Stimulated activated CD4-positive, alpha-beta T cell treated with anti-CD3 and anti-CD28 coated beads, Interleukin-15, amount 100 ng/mL, for 24 hours (primary cell): ENCODE measurements at places on chromosomes 6 and 20.

- DNase-seq: no peak
Measured at GRCh38 chr20:47850146-47850545, 64.9 kb upstream of the SULF2 start.

DNA sequence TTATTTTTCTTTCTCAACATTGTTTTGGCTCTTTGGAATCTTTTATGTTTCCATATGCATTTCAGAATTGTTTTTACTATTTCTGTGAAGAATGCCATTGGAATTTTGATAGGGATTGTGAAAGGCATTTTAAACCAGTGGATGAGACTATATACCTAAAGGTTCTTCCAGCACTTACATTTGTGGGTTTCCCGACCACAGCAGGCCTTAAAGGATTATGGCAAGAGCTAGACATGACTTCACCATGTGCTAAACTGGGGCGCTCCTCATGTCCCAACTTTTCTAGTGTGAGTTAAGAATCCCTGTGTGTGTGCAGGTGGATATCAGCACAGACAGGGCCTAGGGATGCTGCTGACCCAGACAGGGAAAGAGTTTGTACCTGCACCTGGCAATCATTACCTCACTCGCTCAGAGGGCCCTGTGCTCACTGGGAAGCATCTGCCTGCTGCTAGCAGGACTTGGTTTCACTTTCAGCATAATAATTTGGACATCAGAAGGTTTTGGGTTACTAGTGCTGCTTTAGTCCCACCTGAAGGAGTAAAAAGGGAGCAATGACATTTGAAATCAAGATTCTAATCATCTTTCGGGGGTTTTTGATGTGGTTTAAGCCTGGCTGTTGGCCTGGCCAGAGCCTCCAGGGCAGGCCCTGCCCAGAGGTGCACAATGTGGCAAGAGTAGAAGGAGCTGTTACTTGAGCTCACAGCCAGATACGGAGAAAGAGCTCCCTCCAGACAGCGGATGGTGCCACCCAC lies 137.1 kb downstream of the CDC5L start:
- no peak for DNase-seq

GRCh38 chr6:34155471-34156300 lies 9.8 kb upstream of the GRM4 start:
- DNase-seq: no peak

- DNase-seq: no peak
Measured at GRCh38 chr6:155274106-155274505, 10.3 kb downstream of the CLDN20 start.

GRCh38 chr20:19729672-19730071 lies 28.4 kb upstream of the RIN2 start:
- DNase-seq: no peak

DNA sequence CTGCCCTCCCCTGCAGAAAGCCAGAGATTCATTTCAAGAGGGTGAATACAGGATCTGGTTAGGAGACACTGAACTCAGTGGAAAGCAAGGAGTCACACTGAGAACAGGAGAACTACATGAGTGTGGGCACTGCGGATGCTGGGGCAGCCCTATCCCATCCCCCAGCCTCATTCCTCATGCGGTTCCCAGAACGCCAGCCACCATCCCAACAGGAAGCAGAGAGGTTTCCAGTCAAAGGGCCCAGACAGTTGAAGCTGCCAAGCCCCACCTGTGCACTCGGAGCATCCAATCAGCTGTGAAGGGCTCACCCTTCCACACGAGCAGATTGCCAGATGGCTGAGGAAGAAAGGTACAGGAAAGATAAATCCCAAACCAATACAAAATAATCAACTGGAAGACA lies 50.7 kb upstream of the PRND start:
- no peak for DNase-seq

DNA sequence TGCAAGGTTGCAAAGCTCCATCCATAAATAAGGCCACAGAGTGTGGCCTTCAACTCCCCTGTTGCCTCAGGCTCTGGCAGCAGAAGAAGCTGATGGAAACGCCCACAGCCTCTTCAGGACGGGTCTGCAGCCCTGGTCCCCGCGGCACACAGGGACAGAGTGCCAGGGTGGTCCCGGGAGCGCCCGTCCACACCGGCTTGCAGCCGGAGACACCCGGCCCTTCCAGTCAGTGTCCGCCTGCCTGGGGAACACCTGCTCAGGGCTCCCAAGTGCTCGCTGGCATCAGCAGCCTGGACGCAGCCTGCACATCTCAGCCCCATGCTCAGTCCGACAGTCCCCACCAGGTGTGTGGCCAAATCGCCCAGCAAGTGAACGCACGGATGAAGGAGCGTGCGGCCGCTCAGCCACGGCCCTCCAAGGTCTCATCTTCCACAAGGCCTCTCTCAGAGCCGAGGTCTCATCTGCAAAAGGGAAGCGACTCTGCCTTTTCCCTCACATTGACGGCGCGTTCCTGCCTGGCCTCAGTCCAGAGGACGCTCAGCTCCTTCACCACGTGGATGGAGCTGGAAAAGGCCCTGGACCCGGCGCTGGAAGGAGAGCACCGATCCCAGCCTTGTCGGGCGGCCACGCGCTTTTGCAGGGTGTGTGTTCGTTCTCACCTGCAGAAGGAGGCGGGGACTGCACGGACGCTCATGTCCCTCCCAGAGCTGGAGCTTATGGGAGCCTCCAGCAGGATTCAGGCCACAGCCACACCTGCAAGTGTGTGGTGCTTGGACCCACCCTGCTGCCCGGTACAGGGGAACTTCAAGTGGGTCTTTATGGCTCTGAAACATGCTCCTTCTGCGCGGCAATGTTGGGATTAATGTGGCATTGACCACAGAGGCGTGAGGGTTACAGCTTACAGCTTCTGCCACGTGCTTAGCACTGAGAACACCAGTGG lies 180.4 kb downstream of the DLL1 start:
- DNase-seq: no peak

GRCh38 chr20:43507150-43508080 lies at the start of gene L3MBTL1:
Gene L3MBTL1 (plus strand): TSS chr20:43507697. CDS start chr20:43513504, 5,807 bp downstream.
- peak; percentile 44 for DNase-seq

DNA sequence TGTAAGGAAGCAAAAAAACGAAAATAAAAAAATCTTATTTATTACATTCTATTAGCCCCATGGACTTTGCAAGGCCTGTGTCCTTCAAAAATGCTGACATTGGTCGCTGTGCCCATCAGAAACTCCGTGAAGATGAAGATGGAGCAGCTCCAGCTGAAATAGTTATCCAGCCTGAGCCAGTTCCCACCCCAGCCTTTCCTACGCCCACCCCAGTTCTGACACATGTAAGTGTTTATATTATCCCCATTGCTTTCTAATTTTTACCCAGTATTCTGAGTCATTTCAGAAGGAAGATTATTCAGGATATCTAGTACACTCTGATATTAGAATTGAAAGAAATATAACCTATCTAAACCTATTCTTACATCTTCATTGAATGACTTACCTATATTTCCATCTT lies 217.7 kb downstream of the ARHGAP18 start:
- no peak for DNase-seq

GRCh38 chr6:133130863-133131262 lies 110.3 kb upstream of the EYA4 start:
- no peak for DNase-seq

GRCh38 chr6:157068691-157069324 lies 254.5 kb downstream of the TMEM242 start:
- DNase-seq: no peak

- DNase-seq: no peak
Measured at GRCh38 chr6:51654647-51655046, 432.8 kb downstream of the PKHD1 start.

GRCh38 chr20:13717631-13718044 lies 67.1 kb downstream of the ESF1 start:
- no peak for DNase-seq

- peak; percentile 61 for DNase-seq
Measured at GRCh38 chr6:42404484-42404883, 47.2 kb downstream of the TRERF1 start.
